ENCODE measurements at places on chromosomes 12 and 14.

GRCh38 chr14:37546621-37547447, 48.2 kb downstream of the FOXA1 start:
- no peak for DNase-seq

GRCh38 chr12:62866451-62867082, 68.4 kb downstream of the PPM1H start:
- peak; percentile 92 for DNase-seq

DNA sequence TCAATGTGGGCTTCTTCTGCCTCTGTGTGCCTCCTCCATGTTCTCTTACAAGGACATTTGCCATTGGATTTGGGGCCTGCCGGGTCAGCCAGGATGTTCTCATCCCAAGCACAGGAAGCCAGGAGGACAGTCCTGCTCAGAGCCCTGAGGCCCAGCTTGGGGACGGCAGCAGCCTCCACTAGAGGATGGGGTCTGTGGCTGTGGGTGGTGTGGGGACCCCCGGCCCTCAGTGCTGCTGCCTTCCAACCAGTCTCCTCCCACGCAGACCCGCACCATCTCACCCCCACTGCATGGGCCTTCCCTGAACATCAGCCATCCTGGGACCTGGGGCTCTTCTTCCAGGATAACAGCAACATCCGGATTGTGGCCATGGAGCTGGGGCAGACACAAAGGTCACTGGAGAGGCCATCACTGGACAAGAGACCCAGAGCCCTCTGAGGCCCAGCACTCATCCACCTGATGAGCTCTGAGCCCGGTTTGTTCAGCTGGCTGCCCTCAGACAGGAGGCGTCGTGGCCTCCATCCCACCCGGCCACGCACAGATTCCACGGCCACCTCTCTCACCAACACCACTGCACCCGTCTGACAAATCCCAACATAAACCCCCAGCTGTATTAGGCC, 56.5 kb upstream of the C14orf180 start:
- no peak for DNase-seq

- no peak for DNase-seq
These were observed 9.1 kb downstream of the EID3 start for GRCh38 chr12:104312654-104313053.

DNA sequence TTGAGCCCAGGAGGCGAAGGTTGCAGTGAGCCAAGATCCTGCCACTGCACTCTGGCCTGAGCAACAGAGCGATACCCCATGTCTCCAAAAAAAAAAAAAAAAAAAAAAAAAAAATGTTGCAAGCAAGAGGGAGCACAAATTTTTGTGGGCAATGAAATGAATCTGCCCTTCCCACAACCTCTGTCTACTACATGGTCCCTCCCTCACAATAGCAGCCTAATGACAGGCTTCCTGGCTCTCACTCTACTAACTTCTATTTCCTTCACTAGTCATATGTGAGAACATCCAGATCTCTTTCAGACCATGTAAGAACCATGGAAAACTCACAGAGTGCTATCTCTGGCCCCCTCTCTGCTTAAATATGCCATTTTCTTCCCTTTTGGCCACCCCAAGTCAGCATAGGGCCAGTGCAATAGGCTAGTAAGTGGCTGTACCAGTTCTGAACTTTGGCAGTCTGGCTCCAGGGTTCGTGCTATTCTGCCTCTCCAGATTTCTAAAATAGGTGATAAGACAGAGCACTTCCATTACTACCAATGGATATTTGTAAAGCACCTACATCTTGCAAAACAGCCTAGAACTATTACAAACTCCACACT, 7.1 kb downstream of the OSBPL8 start:
- DNase-seq = no peak

- DNase-seq = no peak
These were observed 177.3 kb upstream of the NUDT4 start for GRCh38 chr12:93200291-93200917.

GRCh38 chr12:59627582-59627981, 31.8 kb downstream of the SLC16A7 start:
- DNase-seq = no peak

All from HS-27A (cell line).